ENCODE measurements at places on chromosomes 6 and 20.

GRCh38 chr20:1800180-1800579 lies 95.0 kb upstream of the SIRPA start:
- DNase-seq, result no peak
- H3K4me1 ChIP-seq, result no peaks in the 10 kb centered on the region
- no peak overlapping the region for H3K4me3 ChIP-seq
- no peaks in the 10 kb centered on the region for H3K27me3 ChIP-seq

DNA sequence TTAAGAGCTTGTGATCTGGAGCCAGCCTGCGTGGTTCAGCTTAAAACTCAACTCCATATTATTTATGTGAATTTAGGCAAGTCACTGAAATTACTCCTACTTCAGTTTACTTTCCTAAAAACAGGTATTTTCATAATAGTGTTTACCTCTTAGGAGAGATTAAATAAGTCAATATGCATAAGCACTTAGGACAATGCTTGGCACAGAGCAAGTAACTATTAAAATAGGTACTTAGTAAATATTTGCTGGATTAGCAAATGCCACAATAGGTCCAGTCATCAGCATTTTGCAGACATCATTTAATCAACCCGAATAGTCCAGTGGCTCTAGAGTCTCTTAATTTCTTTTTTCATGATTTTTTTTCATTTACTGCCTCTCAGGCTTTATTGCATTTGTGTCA lies 78.6 kb upstream of the PTPRK start:
- H3K4me3 ChIP-seq, result no peak overlapping the region
- no peak overlapping the region for H3K27ac ChIP-seq
- DNase-seq, result no peak

DNA sequence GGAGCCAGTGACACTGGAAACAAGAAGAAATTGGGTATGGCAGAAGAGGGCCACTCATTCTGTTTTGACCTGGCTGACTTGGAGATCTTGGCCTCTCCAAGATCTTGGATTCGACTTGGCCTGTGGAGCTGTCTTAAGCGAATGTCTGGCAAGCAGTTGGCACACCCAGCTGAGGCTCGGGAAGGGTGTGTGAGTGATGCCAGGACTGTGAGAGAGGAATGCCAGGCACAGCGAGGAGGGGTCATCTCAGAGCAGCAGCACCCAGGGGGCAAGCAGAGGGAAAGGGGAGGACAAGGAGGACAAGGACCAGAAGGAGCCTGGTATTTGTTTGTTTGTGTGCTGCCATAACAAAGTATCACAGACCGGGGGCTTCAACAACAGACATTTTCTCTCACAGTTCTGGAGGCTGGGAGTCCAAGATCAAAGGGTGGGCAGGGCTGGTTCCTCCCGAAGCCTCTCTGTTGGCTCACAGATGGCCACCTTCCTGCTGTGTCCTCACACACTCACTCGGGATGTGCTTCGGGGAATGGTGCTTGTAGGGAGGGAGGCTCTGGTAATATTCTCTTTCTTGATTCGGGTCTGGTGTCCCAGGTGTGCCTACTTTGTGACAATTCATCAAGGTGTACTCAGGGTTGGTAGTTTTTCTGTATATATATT lies 33.0 kb downstream of the RPP40 start:
- DNase-seq, result no peak
- no peak overlapping the region for H3K4me3 ChIP-seq
- H3K27me3 ChIP-seq, result no peaks in the 10 kb centered on the region
- no peaks in the 10 kb centered on the region for H3K36me3 ChIP-seq

DNA sequence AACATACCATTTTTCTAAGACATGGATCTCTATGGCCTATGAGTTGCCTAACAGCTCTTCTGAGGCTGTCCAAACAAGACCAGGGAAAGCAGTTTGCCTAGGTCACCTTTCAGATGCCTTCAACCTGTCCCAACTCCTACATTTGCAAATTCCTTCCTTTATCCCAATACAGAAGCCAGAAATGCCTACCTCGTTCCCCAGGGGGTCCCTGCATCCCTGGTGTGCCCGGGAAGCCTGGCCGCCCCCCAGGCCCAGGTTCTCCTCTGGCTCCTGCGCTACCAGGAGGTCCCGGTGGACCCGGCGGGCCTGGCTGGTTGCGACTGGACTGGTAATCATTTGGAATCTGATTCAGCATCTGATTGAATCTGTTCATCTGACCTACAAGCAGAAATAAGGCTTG lies 115.9 kb downstream of the COL12A1 start:
- no peak for DNase-seq
- H3K4me1 ChIP-seq, result peaks cover 7% of the 10 kb centered on the region
- H3K27me3 ChIP-seq, result no peaks in the 10 kb centered on the region
- no peak overlapping the region for H3K4me3 ChIP-seq
- H3K36me3 ChIP-seq, result no peaks in the 10 kb centered on the region
- H3K27ac ChIP-seq, result no peak overlapping the region

GRCh38 chr20:45354423-45355208 lies 6.4 kb upstream of the SDC4 start:
- no peaks in the 10 kb centered on the region for H3K36me3 ChIP-seq
- H3K4me3 ChIP-seq, result no peak overlapping the region
- H3K4me1 ChIP-seq, result peaks cover 28% of the 10 kb centered on the region
- no peaks in the 10 kb centered on the region for H3K27me3 ChIP-seq
- no peak for DNase-seq

DNA sequence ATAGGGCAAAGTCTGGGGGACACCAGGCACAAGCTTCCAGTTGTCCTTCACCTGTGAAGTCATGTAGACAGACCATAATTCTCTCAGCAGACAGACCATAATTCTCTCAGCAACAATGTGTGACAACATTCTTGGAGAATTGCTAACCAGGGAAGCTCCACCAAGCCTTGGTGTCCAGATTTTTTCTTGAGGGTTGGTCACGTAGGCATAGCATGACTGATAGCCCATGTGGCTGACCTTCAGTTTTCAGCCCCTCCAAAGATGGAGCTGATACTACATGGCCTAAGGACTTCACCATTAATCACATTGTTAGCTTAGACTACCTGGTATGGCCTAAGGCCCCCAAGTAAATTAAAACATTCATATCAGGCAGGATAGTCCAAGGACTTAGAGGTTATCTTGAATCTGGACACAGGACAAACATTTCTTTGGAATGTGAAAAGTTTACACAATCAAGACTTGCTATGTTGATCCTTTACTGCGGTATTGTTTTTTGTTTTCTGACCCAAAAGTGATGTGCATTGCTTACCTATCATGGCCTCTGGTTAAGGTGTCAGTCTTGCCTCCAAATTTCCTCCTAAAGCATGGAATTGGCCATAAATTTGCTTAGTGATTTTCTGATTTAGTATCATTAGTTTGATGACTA lies 76.9 kb downstream of the CEP57L1 start:
- H3K27me3 ChIP-seq, result no peaks in the 10 kb centered on the region
- no peaks in the 10 kb centered on the region for H3K36me3 ChIP-seq
- no peaks in the 10 kb centered on the region for H3K4me1 ChIP-seq
- H3K4me3 ChIP-seq, result no peak overlapping the region

- no peaks in the 10 kb centered on the region for H3K36me3 ChIP-seq
- H3K4me1 ChIP-seq, result peaks cover 5% of the 10 kb centered on the region
- H3K27me3 ChIP-seq, result no peaks in the 10 kb centered on the region
- H3K27ac ChIP-seq, result no peak overlapping the region
- no peak overlapping the region for H3K4me3 ChIP-seq
- DNase-seq, result no peak
Measured at GRCh38 chr6:811191-811590, 118.3 kb upstream of the EXOC2 start.

DNA sequence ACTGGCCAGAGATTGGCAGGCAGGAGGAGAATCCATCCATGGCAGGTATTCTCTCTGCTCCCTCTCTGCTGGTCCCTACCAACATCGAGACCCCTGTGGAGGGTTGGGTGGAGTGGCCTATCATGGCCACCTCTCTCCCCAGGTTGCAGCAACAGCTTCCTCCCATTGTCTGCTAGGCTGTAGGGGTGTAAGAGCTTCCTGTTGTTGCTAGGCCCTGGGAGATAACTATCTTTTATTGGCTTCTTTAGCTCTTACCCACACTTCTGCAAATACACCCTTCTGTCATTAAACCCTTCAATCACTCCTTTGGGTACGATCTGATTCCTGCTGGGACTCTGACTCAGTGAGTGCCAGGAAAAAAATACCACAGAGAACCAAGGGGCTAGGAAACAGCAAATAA lies 66.6 kb upstream of the FAM184A start:
- no peak overlapping the region for H3K27ac ChIP-seq
- no peaks in the 10 kb centered on the region for H3K36me3 ChIP-seq
- peaks cover 4% of the 10 kb centered on the region for H3K4me1 ChIP-seq
- no peak overlapping the region for H3K4me3 ChIP-seq

GRCh38 chr6:156854466-156855161 lies 77.4 kb downstream of the ARID1B start:
- no peak overlapping the region for H3K4me3 ChIP-seq
- no peak for DNase-seq
- no peaks in the 10 kb centered on the region for H3K27me3 ChIP-seq
- H3K4me1 ChIP-seq, result peaks cover 45% of the 10 kb centered on the region
- no peak overlapping the region for H3K27ac ChIP-seq

DNA sequence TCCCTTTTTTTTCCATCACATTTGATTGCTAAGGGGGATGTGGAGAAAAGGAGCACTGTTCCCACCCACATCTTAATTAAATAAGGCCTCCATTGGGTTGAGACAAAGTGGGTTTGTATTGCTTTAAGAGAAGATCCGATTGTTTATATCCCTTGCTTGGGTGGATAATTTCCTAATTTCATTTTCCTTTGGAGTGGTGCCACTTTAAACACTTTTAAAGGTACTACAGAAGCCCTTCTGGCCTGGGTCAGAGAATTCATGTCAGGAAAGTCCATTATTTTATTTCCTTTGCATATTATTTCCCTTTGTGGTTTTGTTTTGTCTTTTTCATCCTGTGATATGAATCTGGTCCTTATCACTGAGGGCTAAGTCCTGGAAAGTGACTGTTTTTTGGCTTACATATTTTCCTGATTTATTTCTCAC lies 56.9 kb downstream of the PHACTR2 start:
- H3K27me3 ChIP-seq, result no peaks in the 10 kb centered on the region
- DNase-seq, result no peak
- H3K36me3 ChIP-seq, result no peaks in the 10 kb centered on the region
- peaks cover 22% of the 10 kb centered on the region for H3K4me1 ChIP-seq
- no peak overlapping the region for H3K4me3 ChIP-seq
- no peak overlapping the region for H3K27ac ChIP-seq

DNA sequence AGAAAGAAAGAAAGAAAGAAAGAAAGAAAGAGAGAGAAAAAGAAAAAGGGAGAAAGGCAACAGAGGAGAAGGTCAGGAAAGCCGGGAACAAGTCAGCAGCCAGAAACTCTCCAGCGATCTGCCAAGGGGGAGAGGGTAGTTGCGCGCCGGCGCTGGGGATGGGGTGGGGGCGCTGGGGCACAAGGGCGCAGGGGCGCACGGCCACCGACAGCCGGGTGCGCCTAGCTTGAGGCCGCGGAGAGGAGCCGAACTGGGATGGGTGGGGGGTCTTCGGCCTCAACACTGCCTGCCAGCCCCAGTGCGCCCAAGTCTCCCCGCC lies 533 bp upstream of the RSPO3 start:
- H3K4me1 ChIP-seq, result peaks cover 23% of the 10 kb centered on the region
- no peak overlapping the region for H3K27ac ChIP-seq
- peaks cover 5% of the 10 kb centered on the region for H3K27me3 ChIP-seq
- DNase-seq, result no peak
- H3K4me3 ChIP-seq, result no peak overlapping the region

GRCh38 chr6:133040803-133041419 lies 200.2 kb upstream of the EYA4 start:
- H3K4me3 ChIP-seq, result no peak overlapping the region
- H3K36me3 ChIP-seq, result no peaks in the 10 kb centered on the region
- DNase-seq, result no peak
- no peak overlapping the region for H3K27ac ChIP-seq
- H3K27me3 ChIP-seq, result no peaks in the 10 kb centered on the region
- H3K4me1 ChIP-seq, result no peaks in the 10 kb centered on the region

DNA sequence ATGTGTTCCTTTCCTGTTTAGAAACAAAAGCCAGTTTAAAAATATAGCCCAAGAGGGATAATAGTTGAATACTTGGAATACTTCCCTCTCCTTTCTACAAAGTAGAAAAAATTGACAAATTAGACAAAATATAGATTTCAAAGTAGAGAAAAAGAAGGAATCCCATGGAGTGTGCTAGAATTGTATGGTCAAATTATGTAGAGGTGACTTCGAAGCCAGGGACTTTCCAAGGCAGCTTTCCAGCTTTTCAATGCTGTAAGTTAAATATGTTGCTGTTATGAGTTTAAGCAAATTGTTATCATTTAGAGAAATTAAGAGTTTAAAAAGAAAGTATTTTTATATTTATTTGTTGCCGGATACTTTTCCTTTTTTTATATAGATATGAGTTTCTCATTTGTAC lies 415.5 kb upstream of the OPRM1 start:
- no peak overlapping the region for H3K4me3 ChIP-seq
- H3K4me1 ChIP-seq, result no peaks in the 10 kb centered on the region
- H3K36me3 ChIP-seq, result no peaks in the 10 kb centered on the region
- H3K27me3 ChIP-seq, result no peaks in the 10 kb centered on the region
- no peak overlapping the region for H3K27ac ChIP-seq
- no peak for DNase-seq

DNA sequence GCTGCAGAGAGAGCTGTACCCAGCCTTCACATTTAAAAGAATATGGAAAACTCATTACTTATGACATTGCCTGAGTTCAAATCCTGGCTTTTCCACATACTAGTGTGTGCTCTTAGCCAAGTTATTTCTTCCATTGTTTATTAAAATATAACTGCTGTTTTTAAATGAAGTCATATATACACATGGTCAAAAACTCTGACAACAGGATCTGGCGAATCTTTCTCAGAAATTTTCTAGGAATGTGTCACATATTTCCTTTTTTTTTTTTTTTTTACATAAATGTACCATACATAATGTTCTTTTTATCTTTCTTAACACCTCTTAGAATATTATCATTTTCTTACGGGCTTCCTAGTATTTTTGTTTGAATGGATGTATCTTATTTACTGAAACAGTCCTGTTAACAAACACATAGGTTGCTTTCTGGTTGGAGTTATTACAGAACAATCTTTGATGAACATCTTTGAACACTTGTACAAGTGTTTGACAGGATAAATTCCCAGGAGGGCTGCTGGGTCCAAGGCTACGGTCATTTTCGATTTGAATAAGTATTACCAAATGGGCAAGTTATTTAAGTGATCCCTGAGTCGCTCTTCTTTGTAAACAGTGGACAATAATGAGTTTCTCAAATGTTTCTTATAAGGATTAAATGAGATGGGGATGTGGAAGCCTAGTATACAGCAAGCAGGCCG lies 1.6 kb upstream of the SNX9 start:
- H3K36me3 ChIP-seq, result no peaks in the 10 kb centered on the region
- no peaks in the 10 kb centered on the region for H3K27me3 ChIP-seq
- H3K4me3 ChIP-seq, result no peak overlapping the region
- H3K4me1 ChIP-seq, result peaks cover 12% of the 10 kb centered on the region

DNA sequence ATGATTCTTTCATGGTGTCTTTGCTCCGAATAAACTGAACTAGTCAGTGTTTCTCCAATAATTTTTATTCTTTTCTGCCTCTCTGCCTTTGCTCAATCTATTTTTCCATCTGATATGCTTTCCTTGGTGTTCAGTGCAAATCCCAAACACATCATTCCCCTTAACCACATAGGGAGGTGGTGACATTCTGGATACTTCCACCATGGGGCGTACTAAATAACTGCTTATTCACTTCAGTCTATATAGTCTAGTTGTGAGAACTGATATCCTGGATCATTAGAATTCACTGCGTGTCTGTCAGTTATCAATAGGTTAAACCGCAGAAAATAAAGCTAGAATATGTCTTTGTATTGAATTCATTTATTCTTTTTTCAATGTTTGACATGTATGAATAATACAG lies 83.1 kb downstream of the KCNQ5 start:
- H3K36me3 ChIP-seq, result no peaks in the 10 kb centered on the region
- DNase-seq, result no peak
- no peak overlapping the region for H3K4me3 ChIP-seq
- H3K27me3 ChIP-seq, result no peaks in the 10 kb centered on the region
- no peaks in the 10 kb centered on the region for H3K4me1 ChIP-seq
- H3K27ac ChIP-seq, result no peak overlapping the region

Measured in thyroid gland (tissue), 4 donors.